ENCODE measurements at places on chromosomes 5 and 9. TPM values are rescaled to one million over a fixed set of nuclear protein-coding genes. Genes with fewer than 3 reads are reported as not detected.
A peak's percentile ranks its signal among the peaks of the same experiment; 100 is the strongest.

GRCh38 chr9:20592673-20593072 lies 29.6 kb downstream of the MLLT3 start:
- no peak for DNase-seq

GRCh38 chr5:35230038-35230611 lies at the start of gene PRLR:
Gene PRLR, minus strand, starts transcription at chr5:35230487. Its CDS starts 140,867 bp downstream, at chr5:35089620.
- DNase-seq = peak; percentile 79

GRCh38 chr5:178471711-178472110 lies 118.5 kb downstream of the COL23A1 start:
- DNase-seq = no peak

GRCh38 chr5:17182494-17182893 lies 34.9 kb upstream of the BASP1 start:
- no peak for DNase-seq

- peak; percentile 54 for DNase-seq
Observed at GRCh38 chr9:135131488-135131887, 44.0 kb downstream of the OLFM1 start.

Gene DMGDH
- polyA plus RNA-seq = 1.6 TPM

Gene MCTP1
- polyA plus RNA-seq = 6.1 TPM

Gene LURAP1L
- 66.3 TPM for polyA plus RNA-seq

Gene GCNT4
- polyA plus RNA-seq = 0.90 TPM
